ENCODE measurements at places on chromosomes 6 and 20.

DNA sequence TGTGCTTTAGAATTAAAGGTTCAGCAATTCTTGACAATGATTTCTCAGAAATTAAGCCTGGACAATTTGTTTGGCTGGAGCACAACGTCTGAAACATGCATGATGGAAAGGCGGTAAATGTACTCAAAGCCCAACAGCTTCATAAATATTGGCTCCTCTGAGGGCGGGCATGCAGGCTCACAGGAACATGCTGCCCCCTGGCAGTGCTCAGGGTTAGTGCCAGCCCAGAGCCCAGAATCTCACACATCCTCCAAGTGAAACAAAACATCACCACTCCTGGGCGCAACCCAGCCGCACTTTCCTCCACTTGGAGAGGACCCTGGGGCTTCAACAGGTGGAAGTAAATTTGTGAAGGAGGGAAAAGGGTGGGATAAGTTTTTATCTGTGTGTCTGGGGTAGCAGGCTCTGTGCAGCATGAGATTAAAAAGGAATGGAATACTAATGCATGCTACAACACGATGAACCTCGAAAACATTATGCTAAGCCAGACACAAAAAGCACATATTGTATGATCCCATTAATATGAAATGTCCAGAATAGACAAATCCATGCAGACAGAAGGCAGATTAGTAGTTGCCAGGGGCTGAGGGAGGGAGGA lies 54.1 kb upstream of the PTPRT start:
- no peak for DNase-seq

- no peak for DNase-seq
Observed at GRCh38 chr20:4600308-4601014, 121.2 kb upstream of the PRND start.

DNA sequence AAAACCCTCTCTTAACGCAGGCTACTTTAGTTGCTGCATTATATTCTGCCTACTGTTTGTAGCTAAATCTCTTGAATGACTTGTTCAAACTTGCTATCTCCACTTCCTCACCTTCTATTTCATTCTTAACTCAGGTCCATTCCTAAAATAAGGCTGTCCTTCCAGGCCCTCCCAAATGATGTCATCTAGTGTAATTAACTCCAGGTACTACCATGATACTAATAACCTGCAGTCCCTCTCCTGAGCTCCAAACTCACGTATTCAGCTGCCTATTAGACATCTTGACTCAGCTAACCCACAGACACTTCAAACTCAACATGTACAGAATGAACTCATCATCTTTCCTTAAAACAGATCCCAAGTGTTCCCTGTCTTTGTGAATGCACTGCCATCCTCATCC lies 10.5 kb upstream of the TOP1 start:
- DNase-seq, result no peak

DNA sequence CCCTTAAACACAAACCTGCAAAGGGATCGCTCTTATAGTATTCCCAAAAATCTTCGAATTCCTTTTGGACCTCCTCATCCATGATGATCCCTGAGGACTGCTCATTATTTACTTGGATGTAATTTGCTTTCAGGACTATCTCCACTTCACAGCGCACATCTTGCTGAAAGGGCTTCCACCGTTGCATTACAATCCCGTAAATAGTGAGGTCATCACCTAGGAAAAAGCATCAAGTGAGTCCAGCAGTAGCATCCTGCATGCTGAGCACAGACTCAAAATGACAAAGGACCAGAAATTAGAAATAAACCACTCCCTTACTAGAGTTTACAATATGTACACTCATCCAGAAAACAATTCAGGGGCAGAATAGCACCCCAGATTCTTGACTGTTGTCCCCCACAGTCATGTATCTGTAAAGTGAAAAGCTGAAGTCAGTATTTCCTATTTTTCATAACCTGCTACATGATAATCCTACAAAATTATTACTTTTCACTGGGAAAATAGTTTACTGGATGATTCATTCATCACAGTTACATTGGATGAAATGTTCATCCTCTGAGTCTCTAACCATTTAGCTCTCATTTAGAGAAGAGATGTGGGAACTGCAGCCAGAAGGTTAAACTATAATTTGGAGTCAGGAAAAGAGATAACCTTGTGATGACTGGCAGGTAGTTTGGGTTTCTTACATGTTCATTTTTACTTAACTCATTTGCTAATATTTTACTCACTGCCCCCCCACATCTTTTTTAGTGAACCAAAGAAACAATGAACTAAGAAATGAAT lies 17.2 kb downstream of the MCM9 start:
- DNase-seq, result no peak

DNA sequence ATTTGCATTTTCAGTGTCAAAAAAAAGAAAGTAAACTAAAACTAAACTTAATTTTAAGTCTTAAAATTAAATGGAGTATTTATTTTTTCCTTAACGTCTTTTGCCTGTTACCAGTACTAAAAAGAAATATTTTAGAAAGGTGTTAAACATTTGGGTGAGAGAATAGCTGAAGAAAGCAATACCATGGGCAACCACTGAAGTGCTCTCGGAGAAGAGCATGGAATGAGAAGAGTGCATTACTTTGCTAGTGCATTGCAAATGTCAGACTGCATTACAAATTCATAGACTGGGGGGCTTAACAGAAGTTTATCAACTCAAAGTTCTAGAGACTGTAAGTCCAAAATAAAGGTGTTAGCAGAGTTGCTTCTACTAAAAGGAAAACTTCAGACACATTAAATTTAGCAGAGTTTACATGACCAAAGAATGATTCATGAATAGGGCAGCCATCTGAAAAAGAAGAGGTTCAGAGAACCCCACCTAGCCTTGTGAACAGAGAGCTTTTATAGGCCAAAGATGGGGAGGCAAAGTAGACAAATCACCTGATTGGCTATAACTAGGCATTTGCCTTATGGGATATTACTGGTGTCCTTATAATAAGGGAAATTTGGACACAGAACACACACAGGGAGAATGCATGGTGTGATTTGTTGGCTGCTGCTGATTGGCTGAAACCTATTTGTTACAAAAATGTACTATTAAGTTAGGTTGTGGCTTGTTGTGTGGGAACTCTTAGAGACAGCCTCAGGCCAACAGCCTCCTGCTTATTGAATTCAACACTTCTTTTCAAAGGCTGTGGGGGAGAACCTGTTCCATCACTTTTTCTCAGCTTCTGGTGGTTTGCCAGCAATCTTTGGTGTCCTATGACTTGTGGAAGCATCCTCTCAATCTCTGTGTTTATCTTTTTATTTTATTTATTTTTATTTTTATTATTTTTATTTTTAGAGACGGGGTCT lies 106.7 kb upstream of the RREB1 start:
- no peak for DNase-seq

GRCh38 chr20:54083459-54083858 lies 13.1 kb upstream of the BCAS1 start:
- no peak for DNase-seq

GRCh38 chr6:156963712-156964700 lies 186.8 kb downstream of the ARID1B start:
- DNase-seq, result no peak

GRCh38 chr6:33857093-33857931 lies 53.5 kb upstream of the MLN start:
- DNase-seq, result no peak

- no peak for DNase-seq
Observed at GRCh38 chr6:41494212-41495110, 51.7 kb upstream of the FOXP4 start.

DNA sequence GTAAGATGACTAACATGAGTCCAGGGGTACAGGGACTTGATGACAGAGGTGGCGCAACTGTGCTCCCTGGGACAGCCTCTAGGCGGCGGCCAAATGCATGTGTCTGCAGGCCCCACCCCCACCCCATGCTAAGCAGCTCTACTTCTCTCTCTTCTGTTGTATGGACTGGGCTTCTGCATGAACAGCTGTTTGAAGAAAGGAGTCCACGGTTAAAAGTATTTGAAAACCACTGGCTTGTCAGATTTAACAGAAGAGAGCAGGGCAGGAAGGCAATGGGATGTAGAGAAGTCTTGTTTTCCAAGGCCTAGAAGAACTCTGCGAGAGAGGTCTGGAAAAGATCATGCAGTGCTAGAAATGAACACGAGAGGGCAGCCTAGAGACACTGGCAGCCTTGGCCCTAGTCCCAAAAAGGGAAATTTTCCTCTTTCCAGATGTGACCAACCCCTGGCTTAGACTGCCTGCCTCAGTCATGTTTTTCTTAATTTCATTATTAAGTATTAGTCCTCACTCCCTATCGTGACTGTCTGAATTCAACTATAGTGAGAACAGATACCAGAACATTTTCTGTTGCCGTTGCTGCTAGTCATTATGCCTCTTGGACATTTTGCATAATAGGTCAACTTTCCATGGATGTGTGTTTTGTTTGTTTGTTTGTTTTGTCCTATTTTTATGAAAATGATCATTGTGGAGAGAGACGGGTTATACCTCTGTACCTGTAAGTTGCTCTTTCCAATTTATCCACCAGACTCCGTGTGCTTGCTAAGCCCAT lies 265.0 kb downstream of the ADGRG6 start:
- DNase-seq, result peak; percentile 62

DNA sequence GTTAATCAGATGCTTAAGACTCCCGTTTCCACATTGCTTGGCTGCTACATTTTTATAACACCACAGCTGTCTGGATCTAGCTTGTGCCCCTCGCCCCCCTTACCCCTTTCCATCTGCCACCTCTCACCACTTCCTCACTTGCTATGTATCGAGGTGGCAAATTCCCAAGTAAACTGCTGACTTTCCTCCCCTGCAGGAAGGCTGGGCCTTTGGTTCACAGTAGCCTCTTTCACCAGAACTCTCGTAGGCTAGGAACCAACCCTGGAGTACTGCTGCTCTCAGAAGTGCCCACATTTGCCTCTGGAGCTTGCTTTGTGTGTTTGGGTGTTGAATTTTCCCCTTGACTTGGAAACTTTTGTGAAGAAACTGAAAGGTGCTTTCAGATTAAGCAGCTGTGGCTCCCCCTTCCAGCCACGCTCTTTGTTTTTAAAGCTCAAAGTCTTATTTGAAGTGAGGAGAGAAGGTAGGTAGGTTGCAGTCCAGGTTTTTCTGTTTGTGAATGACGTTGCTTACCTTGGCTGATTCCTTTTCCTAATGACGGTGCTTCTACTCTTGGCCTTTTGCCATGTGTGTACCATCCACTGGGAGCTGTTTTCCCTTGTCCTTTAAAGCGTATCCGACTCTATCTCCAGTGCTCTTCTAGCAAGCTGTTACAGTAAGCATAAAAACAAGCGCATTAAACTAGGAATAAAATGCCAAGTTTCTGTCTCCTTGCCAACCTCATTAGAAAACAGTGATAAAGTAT lies 90.4 kb downstream of the CARMIL1 start:
- no peak for DNase-seq

DNA sequence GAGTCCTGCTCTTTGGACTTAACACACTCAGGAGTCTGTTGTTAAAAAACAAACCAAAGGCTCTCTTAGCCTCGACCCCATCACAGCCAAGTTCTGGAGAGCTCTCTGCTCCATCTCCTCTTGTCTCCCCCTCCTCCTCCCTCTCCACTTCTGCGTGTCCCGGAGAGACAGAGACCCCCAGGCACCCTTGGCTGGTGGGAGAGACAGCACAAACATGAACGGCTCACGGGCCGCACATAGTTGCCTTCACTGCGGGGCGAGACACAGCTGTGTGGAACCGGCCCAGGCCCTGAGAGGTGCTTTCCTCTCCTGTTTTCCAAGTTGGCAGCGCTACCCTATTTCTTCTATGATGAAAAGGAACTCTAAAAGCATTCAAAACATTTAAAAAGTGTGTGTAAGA lies 23.3 kb upstream of the MYT1 start:
- no peak for DNase-seq

DNA sequence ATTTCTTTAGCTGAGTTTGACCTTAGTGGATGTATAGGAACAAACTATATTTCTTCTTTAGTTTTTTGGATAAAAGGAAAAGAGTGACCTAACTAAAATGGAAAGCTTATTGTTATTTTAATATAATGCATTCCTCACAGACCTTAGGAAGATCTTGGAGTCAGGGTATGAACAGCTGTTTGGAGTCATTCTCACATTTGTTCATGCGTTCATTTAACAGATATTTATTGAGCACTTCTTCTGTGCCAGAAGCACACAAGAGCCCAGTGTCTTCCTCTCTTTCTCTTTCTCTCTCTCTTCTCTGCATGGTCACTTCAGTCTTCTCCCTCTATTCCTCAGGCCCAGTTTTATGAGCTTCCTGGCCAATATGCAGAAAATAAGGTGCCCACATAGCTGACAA lies 744.0 kb upstream of the MAP3K7 start:
- no peak for DNase-seq

- DNase-seq, result no peak
Observed at GRCh38 chr6:78390066-78390465, 477.3 kb upstream of the IRAK1BP1 start.

DNA sequence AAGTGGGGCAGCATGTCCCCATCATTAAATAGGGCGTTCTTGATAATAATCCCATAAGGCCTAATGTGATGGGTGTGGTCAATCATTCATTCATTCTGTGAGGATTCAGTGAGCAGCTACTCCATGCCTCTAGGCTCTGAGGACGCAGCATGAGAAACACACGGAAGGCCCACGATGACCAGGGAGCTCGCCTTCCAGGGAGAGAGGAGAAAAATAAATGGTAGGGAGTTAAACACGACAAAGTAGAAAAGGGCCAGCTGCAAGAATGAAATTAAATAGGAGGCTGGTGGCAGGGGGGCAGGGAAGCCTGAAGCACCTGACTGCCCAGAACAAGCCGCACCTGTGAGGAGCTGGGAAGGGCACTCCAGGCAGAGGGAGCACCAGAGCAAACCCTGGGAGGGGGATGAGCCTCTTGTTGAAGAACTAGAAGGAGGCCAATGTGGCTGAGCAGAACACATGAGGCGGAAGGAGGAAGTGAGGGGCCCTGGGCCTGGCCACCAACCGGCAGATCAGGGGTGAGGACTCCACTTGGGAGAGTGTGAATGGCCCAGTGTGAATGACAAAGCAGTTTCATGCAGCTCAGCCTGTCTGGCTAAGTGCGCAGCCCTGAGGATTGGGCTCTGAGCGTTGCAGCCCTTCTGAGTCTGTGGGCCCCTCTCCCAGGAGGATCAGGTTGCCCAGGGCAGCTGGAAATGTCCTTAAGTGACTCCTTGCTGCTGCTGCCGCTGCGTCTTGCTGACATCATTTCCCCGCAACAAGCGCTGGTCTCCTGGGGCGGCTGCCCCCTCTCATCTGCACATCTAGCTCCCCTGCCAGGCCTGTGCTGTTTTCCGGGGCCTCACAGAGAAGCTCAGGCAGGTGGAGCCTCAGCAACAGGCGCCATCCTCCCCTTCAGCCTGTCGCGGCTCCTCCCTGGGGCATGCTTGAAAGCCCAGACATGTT lies 99.9 kb downstream of the CDH26 start:
- DNase-seq, result no peak

DNA sequence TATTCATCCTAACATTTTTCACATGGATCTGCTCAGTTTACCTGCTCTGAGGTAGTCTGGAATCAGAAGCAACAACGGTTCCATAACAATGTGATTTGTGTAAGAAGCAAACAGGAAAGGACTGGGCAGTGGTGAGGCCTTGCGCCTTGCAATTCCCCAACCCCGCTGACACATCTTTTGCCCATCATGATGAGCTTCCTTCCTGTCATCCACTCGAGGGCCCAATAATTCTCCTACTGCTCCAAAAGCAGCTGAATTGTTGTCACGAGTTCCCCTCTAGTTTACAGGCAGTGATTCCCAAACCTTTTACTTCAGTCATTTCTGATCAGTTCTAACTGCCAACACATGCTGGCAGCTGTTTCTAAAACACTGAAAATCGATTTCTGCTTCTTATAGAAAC lies 22.9 kb downstream of the STX7 start:
- peak; percentile 53 for DNase-seq

GRCh38 chr6:70973604-70974003 lies 16.7 kb upstream of the B3GAT2 start:
- no peak for DNase-seq

- no peak for DNase-seq
Observed at GRCh38 chr6:166565084-166565967, 21.2 kb downstream of the RAMACL start.
